ENCODE measurements at places on chromosomes 1 and 21. TPM values are rescaled to one million over a fixed set of nuclear protein-coding genes. Genes with fewer than 3 reads are reported as not detected.

- DNase-seq = no peak
Observed at GRCh38 chr1:116950517-116951199, 40.9 kb downstream of the PTGFRN start.

DNA sequence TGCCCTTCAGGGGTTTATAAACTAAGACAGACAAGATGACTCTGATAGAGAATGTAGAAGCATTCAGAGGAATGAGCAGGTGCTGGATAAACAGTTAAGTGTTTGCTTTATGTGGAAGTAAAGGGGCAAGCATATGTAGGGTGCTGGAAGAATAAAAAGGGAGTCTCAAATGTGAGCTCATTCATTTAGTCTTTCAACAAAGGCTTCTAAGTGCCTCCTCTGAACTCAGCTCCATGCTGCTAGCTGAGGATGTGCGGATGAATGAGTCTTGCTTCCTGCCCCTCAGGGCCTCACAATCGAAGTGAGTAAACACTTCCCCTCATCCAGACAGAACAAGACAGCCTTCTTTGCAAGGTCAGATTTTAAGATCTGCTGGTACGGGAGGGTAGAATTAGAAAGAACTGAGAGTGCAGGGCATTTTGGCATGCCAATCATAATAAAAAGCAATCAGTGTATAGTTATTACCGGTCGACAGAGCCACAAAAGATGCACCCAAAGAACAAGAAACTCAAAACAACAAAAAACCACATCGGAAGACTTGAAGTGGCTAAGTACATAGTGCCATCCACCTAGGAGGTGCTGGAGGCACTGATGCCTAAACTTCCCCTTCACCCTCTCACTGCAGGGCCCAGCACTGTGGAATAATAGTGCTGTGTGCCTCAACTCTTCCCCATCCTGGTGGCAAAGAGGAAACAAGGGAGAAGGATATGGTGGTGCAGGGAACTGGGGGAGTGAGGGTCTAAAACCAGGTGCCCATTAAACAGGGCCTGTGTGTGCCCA lies 69.8 kb downstream of the TNR start:
- no peak for DNase-seq

DNA sequence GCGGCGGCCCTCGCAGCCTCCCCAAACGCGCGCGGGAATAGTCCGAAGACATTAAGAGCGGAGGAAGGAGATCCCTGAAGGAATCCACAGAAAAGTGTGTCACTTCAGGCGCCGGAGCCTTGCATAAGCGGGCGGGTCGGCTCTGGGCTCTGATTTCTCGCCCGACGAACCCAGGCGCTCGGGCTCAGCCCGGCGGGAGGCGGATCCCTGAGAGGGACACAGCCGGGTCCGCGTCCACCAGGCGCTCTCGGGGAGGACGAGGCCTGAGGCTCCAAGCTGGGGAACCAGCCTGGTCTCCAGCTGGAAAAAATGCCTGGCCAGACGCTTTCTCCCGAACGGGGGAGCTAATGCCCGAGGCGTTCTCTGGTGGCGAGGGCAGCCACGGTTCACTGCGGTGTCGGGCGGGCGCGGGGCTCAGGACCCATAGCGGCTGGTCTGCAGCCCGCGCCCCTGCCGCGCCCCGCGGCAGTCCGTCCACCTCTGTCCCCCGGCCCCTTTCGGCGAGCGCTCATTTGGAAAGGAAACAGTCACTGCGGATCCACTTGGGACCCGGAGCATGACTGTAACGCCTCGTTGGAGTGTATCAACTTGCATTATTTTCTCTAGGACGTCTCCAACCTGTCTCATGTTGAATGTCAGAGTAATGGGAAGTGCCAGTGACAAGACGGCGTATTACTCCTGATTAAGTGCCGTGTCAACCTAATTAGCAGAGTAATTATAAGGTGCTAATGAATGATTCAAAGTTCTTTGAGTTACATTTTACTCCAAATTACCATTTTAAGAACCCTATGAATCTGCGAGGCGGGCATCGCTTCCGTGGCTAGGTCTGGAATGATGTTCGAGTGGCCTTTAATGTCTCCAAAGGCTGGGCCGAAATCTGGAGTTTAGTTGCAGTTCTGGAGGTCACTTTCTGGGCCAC lies 1.6 kb upstream of the BARHL2 start:
- DNase-seq = no peak

DNA sequence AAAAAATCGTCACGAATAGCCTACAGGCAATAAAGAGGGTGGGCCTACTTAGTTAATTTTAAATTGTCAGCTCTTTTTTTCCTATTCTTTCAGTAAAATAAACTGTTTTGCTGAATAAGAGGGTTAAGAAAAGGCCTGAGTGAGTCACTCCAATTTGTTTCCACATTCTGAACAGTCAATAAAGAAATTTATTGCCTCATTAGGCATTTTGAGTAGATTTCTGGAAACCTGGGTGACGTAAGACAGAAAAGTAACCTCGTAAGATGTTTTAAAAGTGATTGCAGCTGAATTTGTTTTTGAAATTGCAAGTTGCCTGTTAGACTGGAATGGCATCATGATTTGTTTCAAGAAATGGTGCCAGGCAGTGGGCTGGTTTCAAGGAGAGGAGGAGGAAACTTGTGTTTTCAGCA lies 439.3 kb downstream of the USP25 start:
- DNase-seq = no peak

The SLC2A5 gene
- 10.4 TPM for total RNA-seq

The KRTAP11-1 gene
- total RNA-seq = not detected

DNA sequence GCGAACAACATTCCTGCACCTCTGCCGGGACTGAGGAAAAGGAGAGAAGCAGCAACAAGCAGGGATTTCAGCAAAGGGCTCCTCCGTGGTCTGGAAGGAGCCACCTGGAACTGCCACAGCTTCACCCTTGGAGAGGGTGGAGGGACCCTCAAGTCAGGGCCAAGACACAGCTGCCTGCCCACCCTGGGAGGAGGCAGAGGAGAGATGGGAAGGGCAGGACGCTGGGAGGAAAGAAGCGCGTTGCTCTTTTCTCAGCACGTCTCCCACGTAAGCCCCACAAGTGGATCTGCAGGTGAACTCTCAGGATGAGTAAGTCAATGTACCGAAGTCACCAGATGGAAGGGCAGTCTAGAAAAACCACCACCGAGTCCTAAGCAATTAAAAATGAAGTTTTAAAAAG lies 39.6 kb downstream of the SLC19A1 start:
- no peak for DNase-seq

GRCh38 chr1:178353524-178353923 lies 143.2 kb downstream of the CLEC20A start:
- no peak for DNase-seq

GRCh38 chr21:44986471-44987291 lies 46.9 kb downstream of the SLX9 start:
- no peak for DNase-seq

GRCh38 chr1:245901037-245901436 lies 606.0 kb downstream of the SMYD3 start:
- DNase-seq = no peak

GRCh38 chr1:51907079-51907702 lies 28.7 kb upstream of the NRDC start:
- DNase-seq = no peak

DNA sequence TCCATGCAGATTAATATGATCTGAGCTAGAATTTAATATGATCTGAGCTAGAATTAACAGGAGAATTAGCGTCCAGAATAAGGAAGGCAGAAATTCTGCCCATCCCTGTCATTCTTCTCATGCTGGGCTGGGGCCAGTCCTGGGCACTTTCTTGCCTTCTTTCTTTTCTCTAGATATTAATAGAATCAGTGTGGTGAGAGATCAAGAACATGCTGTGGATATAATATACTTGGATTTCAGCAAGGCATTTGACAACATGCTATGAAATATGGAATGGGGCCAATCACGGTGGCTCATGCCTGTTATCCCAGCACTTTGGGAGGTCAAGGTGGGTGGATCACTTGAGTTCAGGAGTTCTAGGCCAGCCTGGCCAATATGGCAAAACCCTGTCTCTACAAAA lies 18.1 kb downstream of the UBIAD1 start:
- DNase-seq = no peak

The TMOD4 gene
- 1.2 TPM for total RNA-seq

DNA sequence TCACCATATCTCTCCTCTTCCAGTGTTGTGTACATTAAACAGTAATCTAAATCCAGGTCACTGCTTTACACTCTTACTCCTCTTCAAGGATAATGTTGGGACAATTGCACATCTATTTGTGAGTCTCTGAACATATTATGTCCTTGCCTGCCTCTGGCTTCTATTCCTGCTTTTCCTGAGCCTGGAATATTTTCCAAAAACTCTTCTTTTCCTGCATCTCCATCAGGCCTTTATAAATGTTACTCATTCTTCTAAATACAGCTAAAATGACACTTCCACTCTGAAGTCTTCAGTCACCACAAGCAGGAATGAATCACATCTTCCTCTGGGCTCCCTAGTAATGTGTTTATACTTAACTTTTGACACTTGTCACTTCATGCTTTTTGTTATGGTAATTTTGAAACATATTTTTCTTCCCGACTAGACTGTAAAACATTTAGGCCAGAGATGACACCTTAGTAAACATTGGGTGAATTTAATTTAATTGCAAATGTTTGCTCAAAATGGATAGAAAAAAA lies 396.0 kb downstream of the LRRIQ3 start:
- DNase-seq = no peak

- DNase-seq = no peak
Observed at GRCh38 chr1:97909266-97909665, 11.6 kb downstream of the DPYD start.

DNA sequence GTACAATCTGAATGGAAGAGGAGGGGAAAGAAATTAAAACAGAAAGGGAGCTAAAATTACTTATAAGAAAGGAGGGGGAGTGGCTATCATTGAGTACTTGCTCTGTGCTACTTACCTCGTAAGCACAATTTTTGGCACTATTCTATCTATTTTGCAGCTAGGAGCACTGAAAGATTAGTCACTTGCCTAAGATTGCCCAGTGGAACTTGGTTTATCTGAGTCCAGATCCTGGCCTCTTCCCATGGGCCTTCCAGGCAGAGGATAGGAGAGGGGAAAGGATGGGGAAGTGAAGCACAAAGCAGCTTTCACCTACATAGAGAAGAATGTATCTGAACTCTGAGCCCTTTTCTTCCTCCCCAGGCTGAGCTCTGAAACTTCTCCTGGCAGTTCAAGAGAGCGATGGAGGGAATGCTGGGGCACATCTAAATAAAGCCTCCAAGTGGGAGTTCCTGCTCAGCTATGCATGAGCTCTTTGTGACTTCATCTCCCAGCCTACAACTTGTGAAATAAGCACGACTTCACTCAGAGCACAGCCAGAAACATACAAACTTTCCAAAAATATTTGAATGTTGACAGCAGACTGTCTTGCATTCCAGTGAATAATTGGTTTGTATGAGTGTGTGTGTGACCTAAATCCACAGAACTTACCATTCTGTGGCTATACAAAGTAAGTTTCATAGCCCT lies 29.4 kb downstream of the HMGB4 start:
- no peak for DNase-seq

The IL12RB2 gene
- total RNA-seq = 0.82 TPM

GRCh38 chr1:244384066-244384465 lies 67.6 kb downstream of the ADSS2 start:
- DNase-seq = no peak

DNA sequence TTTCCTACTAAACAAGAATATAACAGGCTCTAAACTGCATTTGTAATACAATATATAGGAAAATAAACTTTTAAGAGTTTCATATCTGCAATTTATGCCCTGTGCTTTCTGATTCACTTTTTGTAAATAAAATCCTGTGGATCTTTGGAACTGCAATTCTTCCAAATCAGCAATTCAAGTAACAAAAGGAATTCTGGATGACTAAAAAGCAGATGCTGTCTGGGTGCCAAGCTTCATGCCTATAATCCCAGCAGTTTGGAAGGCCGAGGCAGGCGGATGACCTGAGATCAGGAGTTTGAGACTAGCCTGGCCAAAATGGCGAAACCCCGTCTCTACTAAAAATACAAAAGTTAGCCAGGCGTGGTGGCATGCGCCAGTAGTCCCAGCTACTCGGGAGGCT lies 6.3 kb downstream of the NME7 start:
- no peak for DNase-seq

- DNase-seq = no peak
Observed at GRCh38 chr1:152442301-152442700, 28.2 kb upstream of the CRNN start.
